Left renal pelvis (tissue), 4 donors: ENCODE measurements at places on chromosomes 7 and 10.

DNA sequence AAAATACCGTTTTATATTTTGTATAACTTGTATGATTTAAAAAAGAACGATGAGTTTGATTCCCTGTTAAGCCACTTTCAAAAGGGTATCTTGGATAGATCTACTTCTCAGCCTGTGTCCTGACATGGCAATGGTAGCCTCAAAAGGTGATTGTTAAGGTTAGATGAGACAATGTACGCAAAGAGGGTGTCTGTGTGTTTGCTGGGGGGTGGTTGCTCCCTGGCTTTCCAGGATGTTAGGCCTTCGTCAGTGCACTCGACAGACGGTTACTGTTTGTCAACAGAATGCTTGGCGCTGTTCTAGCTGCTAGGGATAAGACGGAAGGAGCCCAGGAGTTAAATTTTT is 90.3 kb downstream of the NEURL1 start:
- no peak for DNase-seq

DNA sequence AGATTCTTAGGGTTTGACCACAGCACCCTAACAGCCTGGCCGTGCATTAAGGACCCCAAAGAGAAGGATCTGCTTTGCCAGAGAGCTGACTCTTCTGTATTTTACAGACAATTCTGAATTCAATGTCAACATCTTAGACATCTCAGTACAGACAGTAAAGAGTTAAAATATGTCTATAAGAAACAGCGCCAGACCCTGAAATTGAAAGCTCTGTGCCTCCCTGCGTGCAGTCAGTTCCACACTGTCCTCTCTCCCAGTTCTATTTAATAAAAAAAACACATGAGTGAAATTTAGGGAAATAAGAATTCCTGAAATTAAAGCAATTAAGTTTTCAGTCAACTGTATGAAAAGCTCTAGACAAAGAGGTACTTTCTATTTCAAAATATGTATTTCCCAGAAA is 45.1 kb downstream of the MET start:
- DNase-seq = no peak

GRCh38 chr7:101739775-101740398 is 77.5 kb upstream of the CUX1 start:
- DNase-seq = no peak

GRCh38 chr7:25234336-25234735 is 6.0 kb upstream of the NPVF start:
- DNase-seq = no peak

DNA sequence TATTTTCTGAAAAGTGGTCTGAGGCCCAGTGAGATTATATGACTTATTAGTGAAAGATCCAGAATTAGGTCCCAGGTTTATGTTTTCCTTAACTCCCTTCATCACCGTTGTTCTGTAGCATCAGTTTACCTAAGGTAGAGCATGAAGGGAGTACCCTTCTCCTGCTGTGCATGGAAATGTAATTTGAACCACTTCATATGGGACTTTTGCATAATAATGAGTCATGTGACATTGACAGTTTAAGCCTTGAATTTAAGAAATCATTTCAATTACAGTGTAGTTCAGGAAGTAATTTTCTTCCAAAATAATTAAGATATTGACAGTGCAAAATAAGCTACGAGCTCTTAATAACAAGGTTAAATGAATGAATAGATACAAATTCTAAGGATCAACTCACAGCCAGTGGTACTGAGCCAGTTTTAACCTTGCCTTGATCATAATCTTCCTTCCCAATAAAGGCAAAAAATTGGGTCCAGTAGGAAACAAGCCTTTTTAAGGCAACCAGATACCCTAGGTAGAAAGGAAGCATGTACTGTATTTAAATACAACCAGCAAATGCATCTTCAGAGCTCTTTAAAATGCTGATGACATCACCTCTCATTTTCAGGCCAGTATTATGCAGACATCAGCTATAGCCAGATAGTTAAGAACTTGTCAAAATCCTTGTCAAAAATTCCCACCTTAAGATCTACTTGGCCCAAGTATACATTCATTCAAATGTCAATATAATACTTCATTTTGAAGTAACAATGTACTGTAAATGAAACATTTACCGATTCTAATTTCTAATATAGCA is 48.8 kb upstream of the DKK1 start:
- DNase-seq = no peak
